Aorta (tissue), 5 donors: ENCODE measurements at places on chromosomes 3 and 15.

DNA sequence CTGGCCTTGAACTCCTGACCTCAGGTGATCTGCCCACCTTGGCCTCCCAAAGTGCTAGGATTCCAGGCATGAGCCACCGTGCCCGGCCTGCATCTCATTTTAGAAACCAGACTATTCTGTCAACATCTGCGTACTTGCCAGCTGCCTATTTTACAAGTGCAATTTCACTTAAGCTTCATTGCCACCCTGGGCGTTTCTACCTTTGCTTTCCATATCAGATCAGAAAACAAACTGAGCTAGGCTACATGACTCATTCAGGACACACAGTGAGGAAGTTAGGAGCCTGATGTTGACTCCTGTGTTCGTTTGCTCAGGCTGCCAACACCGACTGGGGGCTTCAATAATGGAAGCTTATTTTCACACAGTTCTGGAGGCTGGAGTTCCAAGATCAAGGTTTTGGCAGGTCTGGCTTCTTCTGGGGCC lies 42.3 kb upstream of the KLHL25 start:
- no peak for DNase-seq

DNA sequence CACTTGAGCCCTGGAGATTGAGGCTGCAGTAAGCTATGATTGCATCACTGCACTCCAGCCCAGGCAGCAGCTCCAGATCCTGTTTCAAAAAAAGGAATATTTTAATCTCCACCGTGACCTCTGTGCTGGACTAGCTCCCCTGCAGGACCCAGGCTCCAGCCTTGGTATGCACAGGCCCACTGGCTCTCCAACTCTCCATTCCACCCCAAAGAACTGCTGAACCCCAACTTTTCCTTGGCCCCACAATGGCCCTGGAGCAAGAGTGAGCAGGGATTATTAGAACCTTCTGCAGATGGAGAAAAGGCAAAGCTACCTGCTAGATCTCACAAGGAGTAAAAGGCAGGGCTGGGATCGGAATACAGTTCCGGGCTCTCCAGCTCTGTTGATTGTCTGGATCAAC lies 32.8 kb upstream of the SFMBT1 start:
- no peak for DNase-seq

- no peak for DNase-seq
These were observed 19.9 kb downstream of the NOX5 start for GRCh38 chr15:69034352-69034751.

GRCh38 chr15:39555885-39556284 lies 25.0 kb upstream of the THBS1 start:
- DNase-seq = no peak

GRCh38 chr15:94421706-94422105 lies 190.3 kb downstream of the MCTP2 start:
- DNase-seq = no peak

GRCh38 chr3:82281205-82281604 lies 519.8 kb upstream of the GBE1 start:
- no peak for DNase-seq

DNA sequence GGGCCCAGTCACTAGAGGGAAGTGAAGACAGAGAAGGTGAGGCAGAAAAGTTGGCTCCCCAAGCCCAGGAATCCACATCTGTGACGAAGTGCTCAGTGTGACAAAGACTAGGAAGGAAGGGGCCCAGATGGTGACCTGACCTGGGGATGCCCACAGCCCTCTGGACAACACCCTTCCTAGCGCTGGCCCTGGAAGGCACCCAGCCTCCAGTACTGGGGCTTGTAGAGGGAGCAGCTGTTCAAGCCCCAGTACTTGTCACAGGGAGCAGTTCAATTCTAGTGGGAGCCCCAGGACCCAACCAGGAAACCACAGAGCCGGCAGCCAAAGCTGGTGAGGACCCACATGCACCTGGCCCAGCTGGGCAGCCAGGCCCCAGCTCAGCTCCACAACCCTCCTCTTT lies 190.8 kb downstream of the XXYLT1 start:
- peak; percentile 16 for DNase-seq

DNA sequence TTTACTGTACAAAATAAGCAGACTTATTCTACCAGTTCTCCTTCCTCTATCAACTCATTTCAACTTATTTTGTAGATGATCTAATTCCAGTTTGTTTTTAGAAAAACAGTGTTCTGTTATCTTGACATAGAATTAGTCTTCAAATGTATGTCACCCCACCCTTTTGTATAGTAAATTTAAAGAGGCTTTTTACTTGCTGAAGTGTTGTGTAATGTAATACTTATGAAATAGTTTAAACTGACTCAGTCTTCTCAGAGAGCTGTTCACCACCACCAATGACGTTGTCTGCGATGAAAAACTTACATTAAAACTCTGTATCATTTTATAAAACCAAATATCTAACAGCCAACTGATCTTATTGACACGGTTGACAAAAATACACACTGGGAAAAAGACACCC lies 82.9 kb downstream of the RAP2B start:
- DNase-seq = no peak

DNA sequence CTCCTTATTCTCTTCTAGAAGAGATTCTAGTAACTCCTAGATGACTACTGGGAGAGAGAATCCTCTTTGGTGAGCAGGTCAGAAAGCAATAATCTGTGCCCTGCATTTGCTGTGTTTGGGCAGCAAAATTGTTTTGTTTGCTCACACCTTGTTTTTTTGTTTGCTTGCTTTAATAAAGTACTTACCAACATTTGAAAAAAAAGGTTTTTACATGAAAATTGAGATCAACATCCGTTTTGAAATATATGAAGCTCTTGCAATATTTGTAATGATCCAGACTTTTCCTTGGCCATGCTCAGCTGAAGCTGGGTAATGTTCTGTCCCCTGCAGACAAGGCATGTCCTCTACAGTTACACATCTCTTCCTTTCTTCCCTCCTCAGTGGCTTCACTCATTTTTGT lies 62.2 kb downstream of the DIPK2A start:
- DNase-seq = no peak

GRCh38 chr3:169550284-169550683 lies 113.2 kb downstream of the MECOM start:
- no peak for DNase-seq

DNA sequence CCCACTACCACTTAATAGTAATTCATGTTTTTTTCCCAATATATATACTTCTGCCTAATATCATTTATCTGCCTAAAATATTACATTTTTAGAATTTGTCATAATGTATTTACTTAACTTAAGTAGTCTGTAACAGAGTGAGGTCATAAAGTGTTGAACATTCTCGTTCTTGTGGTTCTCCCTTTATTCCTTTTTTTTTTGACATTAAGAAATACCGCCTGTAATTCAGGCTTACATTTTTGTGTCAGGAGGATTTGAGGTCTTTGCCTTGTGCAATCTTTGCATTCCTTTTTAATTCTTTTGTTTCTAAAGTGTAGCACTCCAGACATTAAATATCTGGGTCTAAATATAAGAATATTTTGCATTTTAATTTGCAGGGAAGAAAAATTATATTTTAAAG lies 315.4 kb downstream of the PTPRG start:
- no peak for DNase-seq

- DNase-seq = no peak
These were observed 209.8 kb downstream of the PLCL2 start for GRCh38 chr3:17094551-17094950.

DNA sequence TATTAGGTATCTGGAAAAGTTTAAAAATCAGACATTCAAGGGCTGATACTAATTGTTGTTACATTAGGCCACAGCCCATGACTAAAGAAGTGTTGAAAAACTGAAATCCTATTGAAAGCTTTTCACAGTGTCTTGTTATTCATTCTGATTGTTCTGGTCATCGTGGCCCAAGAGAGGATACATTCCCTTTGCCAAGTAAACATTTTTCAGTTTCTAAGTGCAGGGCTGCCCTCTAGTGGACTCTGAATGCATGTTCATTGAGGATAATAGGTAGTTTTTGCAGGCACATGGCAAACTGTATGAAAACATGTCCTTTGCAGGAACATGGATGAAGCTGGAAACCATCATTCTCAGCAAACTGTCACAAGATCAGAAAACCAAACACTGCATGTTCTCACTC lies 181.1 kb downstream of the MYRIP start:
- no peak for DNase-seq

- DNase-seq = no peak
These were observed 62.9 kb downstream of the ATG7 start for GRCh38 chr3:11335056-11335608.

DNA sequence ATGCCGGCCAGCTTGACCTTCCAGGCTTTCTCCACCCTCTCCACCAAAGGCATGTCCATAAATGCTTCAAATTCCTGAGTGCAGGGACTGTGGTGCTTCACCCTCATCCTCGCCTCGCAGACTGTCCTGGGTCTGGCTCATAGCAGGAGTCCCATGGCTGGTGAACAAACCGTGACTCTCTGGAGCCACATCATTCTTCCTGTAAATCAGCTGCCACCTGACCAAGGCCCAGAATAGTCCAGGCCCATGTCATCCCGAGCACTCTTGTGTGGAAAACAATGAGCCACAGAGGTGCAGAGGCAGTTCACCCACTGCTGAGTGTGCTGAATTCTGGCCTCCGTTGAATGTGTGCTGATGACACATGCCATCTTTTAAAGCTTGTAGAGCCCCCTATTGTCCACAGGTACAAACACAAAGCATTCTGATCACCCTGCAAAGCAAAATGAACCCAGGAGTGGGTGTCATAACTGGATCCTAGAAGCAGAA lies 68.6 kb downstream of the ABHD5 start:
- DNase-seq = no peak

- no peak for DNase-seq
These were observed 15.2 kb downstream of the GXYLT2 start for GRCh38 chr3:72903004-72903403.

DNA sequence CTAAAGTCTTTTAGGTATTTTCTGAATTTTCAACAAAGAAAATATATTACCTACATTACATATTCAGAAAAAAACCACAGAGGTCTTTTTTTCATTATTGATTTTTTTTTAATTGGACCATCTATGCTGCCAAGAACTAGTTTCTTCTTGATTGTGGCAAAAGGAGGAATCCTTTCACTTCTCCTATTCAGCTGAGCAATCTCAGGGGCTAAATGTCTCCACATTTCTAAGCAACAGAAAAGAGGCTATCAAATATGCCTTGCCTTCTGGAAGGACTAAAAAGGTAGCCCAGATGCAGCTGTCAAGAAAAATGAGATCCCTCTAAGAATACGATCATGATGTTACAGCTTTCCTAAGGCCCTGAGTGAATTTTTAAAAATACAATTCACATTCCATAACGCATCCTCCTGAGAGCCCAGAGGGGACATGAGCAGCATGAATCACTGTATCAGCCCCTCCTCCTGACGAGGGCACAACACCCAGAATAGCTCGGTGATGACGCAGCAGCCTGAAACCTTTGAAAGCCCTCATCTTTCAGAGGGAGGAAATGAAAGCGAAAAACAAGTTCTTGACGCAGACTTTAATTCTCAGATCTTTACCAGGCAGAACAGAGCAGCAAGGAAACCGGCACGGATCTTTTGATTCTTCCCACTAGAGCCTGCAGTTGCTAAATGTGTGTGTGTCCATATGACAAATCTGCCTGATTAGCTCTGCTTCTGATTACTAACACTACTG lies 24.6 kb downstream of the RUBCN start:
- DNase-seq = peak; percentile 94

DNA sequence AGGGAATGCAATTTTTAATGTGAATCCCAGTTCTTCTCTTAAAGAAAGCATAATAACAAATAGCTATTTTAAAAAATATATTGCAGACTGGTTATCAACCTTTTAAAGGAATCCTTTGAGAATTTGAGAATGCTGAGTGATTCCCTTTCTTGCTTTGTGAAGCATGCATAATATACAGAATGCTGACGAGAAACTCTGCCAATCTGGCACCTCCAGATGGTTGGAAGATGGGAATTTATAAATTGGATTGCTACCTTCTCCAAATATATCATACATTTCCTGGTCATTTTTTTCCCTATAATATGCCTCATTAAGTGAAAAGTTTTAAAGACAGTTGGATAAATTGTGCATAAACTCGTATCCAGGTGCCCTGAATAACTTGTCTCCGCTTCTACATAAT lies 333.9 kb upstream of the ARPP21 start:
- DNase-seq = no peak

- DNase-seq = no peak
These were observed 53.7 kb upstream of the GYG1 start for GRCh38 chr3:148937467-148938255.

GRCh38 chr15:28109626-28110455 lies 10.7 kb upstream of the OCA2 start:
- DNase-seq = no peak

- DNase-seq = no peak
These were observed 205.6 kb downstream of the CADM2 start for GRCh38 chr3:85164436-85164835.

GRCh38 chr3:30693470-30694120 lies 87.2 kb downstream of the TGFBR2 start:
- DNase-seq = no peak

DNA sequence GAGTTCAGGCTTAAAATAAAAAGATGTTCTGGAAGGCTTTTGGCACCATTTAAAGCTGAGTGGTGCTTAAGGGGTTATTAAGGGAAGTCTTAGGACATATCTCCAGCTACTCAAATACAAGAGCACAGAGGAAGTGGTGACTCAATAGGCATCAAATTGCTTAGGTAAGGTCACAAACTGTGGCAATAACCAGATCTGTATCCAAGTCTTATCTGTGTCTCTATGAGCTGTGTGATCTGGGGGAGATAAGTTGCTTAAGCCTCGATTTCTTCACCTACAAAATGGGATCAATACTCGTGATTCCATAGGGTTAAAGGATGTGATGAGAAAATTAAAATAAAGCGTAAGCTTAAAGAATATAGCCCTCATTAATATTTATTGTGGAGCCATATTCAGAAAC lies 7.6 kb downstream of the HDC start:
- DNase-seq = no peak

GRCh38 chr3:33718595-33718907 lies 497 bp upstream of the CLASP2 start:
- DNase-seq = no peak

GRCh38 chr3:178155521-178155920 lies 380.7 kb upstream of the KCNMB2 start:
- no peak for DNase-seq

GRCh38 chr3:122893754-122894668 lies 99.1 kb downstream of the SLC49A4 start:
- no peak for DNase-seq

DNA sequence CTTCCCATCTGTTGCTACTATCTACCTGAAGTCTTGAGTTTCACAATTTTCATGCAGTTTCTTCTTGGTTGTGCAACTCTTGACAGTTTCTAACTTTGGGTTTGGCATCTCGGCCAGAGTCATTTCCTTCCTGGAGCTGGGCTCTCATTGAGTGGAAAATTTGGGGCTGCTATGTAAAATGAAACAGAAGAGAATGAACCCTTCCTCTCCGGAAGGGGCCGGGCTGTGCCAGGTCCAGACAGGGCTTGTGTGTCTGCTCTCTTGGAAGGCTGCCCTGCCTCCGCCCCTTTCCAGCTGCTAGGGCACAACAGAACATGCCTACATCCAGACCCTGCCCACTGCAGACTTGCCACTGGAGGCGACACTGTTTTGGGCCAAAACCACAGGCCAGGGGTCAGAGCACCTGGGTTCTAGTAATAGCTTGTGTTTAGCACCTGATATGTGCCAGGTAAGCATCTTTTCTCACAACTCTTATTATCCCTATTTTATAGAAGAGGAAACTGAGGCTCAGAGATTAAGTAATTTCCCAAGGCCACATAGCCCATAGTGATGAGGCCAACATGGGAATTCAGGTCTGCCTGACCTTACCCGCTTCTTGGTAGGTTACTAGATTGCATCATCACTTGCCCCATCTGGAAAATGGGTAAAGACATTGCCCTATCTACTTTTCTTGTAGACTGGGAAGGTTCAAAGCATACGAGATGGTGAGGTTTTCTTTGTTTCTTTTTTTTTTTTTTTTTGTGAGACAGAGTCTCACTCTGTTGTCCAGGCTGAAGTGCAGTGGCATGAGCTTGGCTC lies 25.0 kb downstream of the IRAK2 start:
- peak; percentile 97 for DNase-seq
